HT1080 (cell line): ENCODE measurements at places on chromosomes 12 and 14.

DNA sequence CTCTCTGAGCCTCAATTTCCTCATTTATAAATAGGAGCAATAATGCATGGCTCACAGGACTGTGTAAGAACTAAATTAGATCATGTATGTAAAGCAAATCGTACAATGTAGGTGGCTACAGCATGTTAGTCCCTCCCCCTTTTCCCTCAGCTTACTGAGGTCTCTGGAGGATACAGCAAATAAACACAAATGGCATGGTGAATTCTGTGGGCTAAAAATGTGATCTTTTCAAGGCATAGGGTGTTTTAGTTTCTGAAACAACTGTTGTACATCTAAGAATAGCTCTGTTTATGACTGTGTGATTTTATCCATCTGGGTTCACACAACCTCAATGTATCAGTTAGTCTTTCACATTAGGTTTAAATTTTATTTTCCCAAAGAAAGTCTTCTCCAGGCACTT is 121.2 kb upstream of the PLEKHG7 start:
- no peak for DNase-seq

GRCh38 chr12:124893792-124894516 is 20.5 kb downstream of the UBC start:
- no peak for DNase-seq

- peak; percentile 42 for DNase-seq
Measured at GRCh38 chr14:58607952-58608317, 29.8 kb upstream of the DACT1 start.

DNA sequence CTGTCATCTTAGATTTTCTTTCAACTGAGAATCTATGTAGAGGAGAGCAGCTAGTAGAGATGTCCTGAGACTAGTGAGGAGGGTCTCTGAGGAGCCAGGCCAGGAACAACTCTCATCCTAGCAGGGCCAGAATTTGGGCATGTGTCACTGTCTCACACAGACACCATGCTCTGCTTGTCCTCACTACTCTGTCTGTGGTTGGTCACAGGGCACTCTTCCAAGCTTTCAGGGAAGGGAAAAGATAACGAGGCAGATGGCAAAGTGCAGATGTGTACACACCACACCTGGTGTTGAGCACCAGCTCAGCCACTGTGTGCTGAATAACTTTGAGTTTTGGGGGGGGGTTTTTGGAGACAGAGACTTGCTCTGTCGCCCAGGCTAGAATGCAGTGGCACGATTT is 2.5 kb downstream of the SSPN start:
- DNase-seq: no peak

- no peak for DNase-seq
Measured at GRCh38 chr12:62799766-62800406, 135.1 kb downstream of the PPM1H start.

GRCh38 chr12:2160043-2160442 is 107.3 kb downstream of the CACNA1C start:
- no peak for DNase-seq

DNA sequence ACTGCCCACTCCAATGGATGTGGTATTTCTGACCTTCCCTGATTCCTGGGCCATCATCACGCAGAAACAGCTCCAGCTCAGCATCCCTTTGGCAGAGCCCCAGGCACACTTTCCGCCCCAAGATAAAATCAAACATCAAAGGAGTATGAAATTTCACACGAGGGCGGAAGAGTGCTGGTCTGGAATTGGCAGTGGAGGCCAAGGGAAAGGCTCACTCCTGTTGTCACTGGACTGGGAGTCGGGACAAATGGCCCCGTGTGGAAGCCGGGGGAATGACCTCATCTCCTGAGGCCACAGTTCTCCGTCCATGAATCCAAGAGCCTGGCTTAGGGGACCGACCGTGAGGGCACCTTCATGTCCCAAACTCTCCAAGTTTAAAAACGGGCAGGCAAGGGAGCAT is 40.9 kb downstream of the FZD10 start:
- no peak for DNase-seq

DNA sequence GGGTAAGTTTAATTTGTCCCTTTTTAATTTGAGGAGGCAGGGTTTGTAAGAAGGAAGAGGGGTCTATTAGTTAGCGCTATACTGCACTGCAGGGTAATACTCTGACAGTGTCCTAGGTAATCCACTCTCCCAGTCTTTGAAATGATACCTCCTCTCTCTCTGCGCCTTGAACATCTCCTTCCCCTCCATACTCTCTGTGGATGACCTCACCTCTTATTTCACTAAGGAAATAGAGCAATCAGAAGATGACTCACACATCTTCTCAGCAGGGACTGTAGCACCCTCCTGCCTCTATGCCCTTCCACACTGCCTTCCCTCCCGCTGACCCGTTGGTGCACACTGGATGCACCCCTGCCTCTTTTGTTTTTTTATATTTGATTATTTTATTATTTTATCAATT is 94.2 kb downstream of the GRIP1 start:
- DNase-seq: peak; percentile 79

GRCh38 chr12:51005671-51006070 is 20.5 kb downstream of the SLC11A2 start:
- DNase-seq: no peak

- no peak for DNase-seq
Measured at GRCh38 chr12:69546693-69547438, 38.4 kb upstream of the CCT2 start.

DNA sequence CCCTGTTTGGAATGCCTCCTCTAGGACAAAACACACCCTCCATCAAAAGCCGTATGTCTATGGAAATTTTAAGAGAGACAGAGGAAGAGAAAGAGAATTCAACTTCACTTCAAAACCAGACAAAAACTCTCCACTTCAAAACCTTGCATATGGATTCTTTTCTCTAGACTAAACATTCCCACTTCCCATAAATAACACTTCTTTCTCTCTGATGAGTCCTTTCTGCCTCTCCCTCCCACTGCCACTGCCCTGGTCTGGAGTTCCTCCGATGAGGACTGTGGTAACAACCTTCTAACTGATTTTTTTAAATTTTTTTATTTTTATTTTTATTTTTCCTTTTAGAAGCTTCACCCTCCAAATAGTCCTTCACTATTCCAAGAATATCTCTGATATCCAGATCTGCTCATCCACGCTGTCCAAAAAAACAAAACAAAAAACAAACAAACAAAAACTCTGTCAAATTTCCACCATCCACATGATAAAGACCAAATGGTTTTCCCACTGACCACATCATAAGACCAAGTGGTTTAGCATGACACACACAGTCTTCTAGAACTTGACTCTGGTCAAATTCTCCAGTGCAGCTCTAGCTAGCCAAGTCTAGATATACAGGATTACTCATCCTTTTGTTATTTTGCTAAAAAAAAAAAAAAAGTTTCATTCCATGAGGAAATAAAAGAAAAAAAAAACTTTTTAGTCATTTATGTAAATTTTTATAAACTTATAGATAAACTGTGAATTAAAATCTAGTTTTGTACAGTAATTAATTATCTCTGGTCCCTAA is 256.0 kb downstream of the PPFIA2 start:
- DNase-seq: peak; percentile 81

GRCh38 chr12:106954462-106955376 is 988 bp upstream of the TMEM263 start:
- no peak for DNase-seq
